ENCODE measurements at places on chromosomes 12 and 14.

GRCh38 chr12:45668641-45669040 lies 60.9 kb upstream of the ARID2 start:
- DNase-seq = no peak

DNA sequence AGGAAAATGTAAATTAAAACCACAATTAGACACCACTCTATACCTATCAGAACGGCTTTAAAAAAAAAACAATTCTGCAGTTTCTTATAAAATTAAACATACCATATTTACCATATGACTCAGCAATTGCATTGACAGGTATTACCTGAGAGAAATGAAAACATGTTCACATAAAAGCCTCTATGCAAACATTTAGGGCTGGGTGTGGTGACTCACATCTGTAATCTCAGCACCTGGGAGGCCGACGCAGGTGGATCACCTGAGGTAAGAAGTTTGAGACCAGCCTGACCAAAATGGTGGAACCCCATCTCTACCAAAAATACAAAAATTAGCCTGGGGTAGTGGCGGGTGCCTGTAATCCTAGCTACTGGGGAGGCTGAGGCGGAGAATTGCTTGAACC lies 41.1 kb downstream of the SPTB start:
- DNase-seq = no peak

DNA sequence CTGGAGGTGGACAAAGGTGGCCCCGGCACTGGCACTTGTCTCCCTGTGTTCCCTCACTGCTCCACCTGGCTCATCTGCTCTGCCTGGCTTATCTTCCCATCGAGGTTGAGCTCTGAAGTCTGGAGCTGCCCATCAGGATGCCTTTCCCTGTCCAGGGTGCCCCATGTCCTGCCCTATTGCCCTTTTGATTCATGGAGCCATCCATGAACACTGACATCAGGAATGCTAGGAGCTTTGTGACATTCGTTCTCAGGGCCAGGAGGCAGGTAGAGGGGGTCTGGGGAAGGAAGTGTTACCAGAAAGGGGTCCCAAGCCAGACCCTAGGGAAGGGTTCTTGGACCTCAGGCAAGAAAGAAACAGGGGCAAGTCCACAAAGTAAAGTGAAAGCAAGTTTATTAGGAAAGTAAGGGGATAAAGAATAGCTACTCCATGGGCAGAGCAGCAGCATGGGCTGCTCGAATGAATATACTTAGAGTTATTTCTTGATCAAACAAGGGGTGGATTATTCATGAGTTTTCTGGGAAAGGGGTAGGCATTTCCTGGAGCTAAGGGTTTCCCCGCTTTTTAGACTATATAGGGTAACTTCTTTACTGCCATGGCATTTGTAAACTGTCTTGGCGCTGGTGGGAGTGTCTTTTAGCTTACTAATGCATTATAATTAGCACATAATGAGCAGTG lies 51.6 kb downstream of the RIN3 start:
- DNase-seq = no peak

DNA sequence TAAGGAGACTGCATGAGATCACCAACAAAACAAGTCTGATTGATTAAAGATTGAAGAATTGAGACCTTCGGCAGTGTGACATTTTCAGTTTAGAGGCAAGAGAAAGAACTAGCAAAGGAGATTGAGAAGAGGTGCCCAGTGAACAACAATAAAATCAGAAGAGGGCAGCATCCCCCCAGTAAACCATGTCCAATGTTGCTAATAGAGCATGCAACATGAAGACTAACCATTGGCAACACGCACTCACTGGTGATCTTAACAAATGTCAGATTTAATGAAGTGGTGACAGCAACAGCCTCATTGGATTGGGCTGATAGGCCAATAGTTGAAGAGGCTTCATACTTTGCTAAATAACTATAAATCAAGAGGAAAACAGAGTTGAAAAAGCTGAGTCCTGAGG lies 20.7 kb upstream of the TAS2R14 start:
- DNase-seq = no peak

DNA sequence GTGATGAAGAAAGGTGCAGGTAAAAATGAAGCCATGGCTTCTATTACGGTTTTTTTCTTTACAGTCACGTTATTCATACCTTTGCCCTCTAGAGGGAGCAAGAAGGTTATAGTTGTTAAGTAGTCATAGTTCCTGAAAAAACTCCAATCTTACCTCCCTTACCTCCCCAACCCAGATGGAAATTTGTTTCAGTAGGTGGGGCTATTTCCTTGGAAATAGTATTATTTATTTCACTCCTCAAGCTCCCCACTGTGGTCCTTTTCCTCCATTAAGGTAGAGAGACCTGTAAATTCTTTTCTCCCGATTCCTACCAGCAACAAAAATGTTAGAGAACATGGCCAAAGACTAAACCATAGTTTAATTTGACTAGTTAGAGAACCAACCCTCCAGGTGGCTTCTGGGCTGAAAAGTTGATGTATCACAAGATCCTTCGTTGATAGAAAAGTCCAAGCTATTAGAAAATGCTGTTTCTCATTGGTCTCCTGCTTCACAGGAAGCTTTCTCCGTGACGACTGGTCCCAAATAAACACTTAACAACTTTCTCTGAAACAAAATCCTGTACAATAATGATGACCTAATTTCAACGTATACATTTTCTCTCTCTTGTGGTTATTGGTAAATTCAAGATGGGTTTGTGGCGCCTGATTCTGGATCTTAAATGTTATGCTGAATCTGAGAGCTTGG lies 43.5 kb downstream of the TMX1 start:
- DNase-seq = no peak

GRCh38 chr12:106126441-106127337 lies 12.1 kb downstream of the NUAK1 start:
- DNase-seq = no peak

All from GM18507 (cell line).